Umbilical cord (tissue), 2 donors: ENCODE measurements at places on chromosomes 6 and 20.
A peak's percentile ranks its signal among the peaks of the same experiment; 100 is the strongest.

DNA sequence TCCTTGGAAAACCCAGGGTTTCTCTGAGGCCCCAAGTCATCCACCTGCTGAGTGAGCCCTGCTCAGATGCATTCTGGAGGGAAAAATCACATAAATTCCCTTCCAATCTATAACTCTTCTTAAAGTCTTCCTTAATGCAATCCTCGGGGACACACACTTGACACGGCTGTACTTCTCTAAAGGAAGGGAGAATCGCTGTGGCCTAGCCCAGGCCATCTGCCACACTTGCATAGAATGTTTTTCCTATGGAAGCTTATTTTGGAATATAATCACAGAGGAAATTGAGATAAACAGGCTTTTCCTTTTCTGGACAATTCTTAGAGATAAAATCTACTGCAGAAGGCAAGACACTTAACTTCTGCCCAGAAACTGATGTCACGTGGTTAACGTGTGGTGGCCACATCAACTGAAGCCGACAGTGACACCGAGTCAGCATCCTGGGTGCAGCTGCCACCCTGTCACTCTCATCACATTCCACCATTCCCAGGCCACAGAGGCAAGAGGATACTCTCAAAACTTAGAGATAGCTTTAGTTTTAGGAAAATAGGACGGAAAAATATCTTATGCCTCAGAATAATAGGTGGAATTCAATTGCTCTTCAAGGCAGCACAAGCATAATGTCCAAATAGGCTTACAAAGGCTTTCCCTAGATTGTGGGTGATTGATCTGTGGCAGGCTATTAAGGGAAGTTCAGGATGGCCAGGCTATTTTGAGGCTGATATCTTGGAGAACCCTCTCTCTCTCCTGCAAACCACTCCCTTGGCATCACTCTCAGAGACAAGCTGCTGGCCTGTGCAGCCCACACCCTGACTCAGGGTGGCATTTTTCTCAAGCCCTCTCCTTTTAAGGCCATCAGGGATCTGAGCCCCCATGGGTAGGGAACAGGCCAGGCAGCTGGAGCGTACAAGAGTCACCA, 29.6 kb downstream of the PSMB1 start:
- no peak for DNase-seq

- DNase-seq = peak; percentile 45
Observed at GRCh38 chr20:20864351-20865096, 152.1 kb upstream of the RALGAPA2 start.

- DNase-seq = no peak
Observed at GRCh38 chr6:137821491-137821890, 45.6 kb upstream of the TNFAIP3 start.

DNA sequence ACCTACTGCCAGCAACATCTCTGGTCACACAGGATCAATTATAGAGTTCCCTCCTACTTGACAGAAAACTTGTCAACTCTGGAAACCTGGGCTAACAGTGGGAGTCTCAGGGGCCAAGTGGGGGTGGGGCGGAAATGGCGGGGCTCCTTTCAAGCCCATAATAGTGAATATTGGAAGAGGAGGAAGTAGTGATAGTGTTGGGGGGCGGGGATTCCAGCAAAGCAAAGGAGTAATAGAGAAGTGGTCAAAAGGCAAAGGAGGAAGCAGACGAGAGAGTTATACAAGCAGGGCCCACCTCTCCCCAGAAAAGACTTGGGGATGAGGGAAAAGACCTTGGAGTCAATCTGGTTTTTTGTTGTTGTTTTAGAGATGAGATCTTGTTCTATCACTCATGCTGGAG, 2.1 kb downstream of the DEF6 start:
- DNase-seq = peak; percentile 24

DNA sequence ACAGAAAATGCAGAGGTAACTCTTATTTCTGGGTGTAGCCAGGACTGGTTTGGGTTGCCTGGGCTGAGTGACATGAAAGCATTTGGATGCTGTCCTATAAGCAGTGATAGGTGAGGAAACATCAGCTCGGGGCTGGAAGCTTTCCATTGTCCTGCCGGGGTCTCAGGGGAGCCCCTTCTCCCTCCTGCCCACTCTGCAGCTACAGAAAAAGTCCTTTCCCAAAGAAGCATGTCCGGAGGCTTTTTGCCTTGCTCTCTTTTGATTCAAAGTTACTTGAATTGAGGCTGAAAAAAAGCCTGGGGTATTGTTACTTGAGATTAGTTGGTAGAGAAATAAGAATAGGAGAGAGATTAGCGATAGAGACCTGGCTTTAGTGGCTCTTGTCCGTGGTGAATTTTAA, 90.7 kb upstream of the ZNFX1 start:
- DNase-seq = no peak

GRCh38 chr20:42155586-42155985, 537.4 kb upstream of the CHD6 start:
- DNase-seq = no peak

GRCh38 chr6:74937936-74938335, 267.9 kb downstream of the COL12A1 start:
- no peak for DNase-seq

- DNase-seq = no peak
Observed at GRCh38 chr20:34124469-34125249, 12.6 kb upstream of the EIF2S2 start.

GRCh38 chr6:62999796-63000195, 211.5 kb upstream of the FKBP1C start:
- DNase-seq = peak; percentile 4

- DNase-seq = no peak
Observed at GRCh38 chr6:1820714-1821113, 211.0 kb downstream of the FOXC1 start.

- no peak for DNase-seq
Observed at GRCh38 chr20:45456632-45457031, 12.9 kb upstream of the WFDC2 start.

GRCh38 chr6:7216941-7217621, 95.9 kb downstream of the SSR1 start:
- no peak for DNase-seq

- no peak for DNase-seq
Observed at GRCh38 chr20:42958367-42959069, 231.2 kb downstream of the PTPRT start.

DNA sequence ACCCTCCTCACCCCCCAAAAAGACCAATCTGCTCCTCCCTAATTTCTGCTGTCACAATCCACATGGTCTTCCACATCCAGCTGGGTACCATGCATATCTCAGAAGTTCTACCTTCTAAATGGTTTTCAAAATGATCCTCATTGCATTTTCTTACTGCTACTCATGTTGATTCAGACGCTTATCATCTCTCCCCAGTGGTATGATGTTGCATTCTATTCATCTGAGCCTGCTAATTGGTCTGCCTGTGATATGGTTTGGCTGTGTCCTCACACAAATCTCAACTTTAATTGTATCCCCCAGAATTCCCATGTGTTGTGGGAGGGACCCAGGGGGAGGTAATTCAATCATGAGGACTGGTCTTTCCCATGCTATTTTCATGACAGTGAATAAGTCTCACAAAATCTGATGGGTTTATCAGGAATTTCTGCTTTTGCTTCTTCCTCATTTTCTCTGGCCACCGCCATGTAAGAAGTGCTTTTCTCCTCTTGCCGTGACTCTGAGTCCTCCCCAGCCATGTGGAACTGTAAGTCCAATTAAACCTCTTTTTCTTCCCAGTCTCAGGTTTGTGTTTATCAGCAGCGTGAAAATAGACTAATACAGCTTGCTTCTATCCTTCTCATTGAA, 41.4 kb upstream of the CLIC5 start:
- no peak for DNase-seq

DNA sequence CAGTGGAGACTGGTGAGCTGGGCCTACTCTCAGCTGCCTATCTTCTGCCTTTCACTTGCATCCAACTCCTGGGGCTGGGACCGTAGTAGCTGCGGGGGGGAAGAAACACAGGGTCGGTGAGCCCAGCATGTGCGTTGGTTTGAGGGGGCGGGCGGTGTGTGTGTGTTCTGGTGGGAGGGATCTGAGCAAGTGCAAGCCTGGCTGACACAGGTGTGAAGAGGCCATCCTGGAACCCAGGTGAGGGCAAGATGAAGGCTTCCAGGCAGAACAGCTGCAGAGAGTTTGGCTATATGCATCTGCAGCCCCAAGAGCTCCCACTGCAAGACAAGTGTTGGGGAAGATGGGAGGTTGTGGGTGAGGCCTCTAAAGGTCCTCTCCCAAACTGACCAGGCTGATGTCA, 30.6 kb downstream of the MOCS1 start:
- DNase-seq = no peak

- no peak for DNase-seq
Observed at GRCh38 chr6:25369036-25369432, 89.9 kb downstream of the CARMIL1 start.

DNA sequence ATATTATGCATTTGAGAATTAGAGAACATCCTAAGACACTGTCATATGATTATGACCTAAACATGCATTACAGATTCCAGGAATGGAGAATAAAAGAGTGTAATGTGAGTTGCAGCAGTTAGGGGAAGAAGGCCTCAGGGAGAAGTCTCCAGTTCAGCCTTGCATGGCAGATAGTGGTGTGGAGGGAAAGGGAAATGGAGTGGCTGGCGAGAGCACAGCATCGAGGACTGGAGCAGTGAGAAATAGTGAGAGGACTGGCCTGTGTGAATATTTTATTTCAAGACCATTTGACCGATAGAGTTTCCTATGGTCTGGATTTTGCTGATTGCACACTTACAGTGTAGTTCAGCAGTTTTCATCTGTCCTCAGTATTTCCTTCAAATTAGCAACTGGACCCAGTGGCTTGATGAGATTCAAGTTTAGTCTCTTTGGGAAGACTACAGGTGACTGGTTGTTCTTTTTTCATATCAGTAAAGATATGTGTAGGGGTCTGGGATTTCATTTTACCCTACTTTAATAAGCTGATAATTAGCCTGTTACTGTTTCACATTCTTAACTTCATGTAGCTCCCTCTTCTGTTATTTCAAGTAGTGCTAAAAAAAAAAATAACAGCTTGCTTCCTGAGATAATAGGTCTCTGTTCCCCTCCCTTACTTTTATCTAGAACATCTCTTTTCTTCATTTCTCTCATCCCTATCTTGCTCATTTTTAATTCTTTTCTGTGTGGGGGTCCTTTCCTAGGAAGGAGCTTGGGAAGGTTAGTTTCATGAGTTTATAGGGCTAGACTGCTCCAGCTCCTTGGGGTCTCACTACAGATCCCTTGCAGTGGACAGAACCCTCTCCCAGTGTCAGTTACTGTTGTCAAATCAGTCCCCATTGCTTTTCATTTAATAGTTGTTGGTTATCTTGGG, 27.9 kb downstream of the BLTP3A start:
- peak; percentile 4 for DNase-seq

GRCh38 chr6:75604294-75604693, 2.6 kb downstream of the SENP6 start:
- DNase-seq = no peak

DNA sequence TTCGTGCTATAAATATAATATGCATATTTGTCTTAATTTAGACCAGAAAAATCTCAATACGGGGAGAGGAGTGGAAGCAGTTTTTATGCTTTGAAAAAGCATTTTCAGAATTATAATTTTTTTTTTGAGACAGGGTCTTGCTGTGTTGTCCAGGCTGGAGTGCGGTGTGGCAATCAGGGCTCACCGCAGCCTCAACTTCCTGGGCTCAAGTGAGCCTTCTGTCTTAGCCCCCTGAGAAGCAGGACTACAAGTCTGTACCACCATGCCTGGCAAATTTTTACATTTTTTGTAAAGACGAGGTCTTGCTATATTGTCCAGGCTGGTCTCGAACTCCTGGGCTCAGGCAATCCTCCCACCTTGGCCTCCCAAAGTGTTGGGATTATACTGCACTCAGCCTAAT, 197.2 kb downstream of the FOXC1 start:
- DNase-seq = no peak

DNA sequence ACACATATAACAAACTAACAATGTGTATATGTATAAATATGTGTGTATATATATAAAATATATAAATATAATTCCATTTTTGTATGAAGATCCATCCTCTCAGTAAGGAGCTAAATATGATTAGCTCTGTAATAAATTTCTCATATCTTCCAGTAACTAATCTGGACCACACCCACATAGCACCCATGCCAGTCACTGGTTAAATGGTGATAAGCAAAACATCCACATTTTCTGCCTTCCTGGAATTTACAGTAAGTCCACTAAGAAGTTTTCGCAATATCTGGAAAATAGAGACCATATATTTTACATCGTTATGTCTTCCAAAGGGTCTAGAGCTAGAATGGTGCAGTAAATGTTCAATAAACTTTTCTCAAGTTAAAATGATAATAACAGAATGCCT, 151.5 kb upstream of the STMND1 start:
- no peak for DNase-seq

- no peak for DNase-seq
Observed at GRCh38 chr6:25564943-25565342, 87.1 kb upstream of the SCGN start.

- DNase-seq = no peak
Observed at GRCh38 chr6:158713469-158713868, 63.6 kb downstream of the SYTL3 start.

DNA sequence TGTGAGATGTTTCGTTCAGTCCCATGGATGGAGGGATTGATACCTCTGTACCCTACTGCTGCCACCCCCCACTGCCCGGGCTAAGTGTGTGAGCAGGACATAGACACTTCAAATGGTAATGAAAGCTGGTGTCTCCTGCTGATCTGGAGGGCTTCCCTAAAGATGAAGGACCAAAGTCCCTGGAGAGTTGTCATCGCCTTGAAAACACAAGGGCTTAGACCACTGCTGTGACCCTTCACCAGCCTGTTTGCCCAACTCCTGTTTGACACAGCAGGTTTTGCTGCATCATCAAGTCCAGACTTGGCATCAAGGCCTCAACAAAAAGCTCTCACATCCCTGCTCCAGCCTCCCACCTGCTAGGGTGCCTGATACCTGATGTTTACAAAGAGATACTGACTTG, 57.9 kb upstream of the FAM8A1 start:
- DNase-seq = no peak

DNA sequence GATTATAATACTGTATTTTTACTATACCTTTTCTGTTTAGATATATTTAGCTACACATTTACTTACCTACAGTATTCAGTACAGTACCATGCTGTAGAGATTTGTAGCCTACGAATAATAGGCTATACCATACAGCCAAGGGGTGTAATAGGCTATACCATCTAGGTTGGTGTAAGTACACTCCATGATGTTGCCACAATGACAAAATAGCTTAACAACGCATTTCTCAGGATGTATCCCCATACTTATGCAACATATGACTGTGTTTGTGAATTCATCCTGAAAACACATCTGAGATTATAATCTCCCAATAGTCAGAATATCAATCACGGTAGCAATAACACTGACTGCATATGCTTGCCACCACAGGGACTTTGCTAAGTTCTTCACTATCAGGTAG, 20.7 kb downstream of the B4GALT5 start:
- no peak for DNase-seq

- DNase-seq = peak; percentile 89
Observed at GRCh38 chr6:28944412-28944865, 20.7 kb upstream of the TRIM27 start.

DNA sequence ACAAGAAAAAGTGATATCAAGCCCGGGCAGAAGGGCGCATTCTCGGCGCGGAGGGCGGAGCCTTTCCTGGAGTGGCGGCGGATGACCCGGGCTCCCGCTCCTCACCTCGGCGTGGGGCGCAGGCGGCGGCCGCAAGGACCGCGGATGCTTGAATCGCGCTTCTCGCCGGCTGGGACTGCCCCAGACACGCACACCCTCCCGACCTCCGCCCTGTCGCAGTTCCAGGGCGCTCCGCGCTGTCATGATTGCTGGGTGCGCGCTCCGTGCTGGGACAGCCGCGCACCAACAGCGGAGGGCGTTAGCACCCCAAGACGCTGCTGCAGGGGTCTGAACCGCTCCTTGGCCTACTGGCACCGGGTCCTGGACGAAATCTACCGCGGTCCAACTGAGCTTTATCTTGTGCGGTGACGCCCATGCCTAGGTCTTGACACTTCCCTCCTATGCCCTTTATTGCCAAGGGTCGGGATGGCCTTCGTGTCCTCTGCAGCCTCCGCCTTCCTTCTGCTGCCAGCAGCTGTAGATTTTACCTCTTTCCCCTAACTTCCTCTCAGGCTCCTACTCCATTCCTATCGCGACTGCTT, 43.3 kb downstream of the IRAK1BP1 start:
- peak; percentile 31 for DNase-seq
